Vagina (tissue), 2 donors: ENCODE measurements at places on chromosomes 6 and 20. TPM values are rescaled to one million over a fixed set of nuclear protein-coding genes. Genes with fewer than 3 reads are reported as not detected.

The C20orf144 gene
- not detected for total RNA-seq

GRCh38 chr6:35587167-35587566 is 74.5 kb upstream of the TULP1 start:
- no peak for DNase-seq

- DNase-seq = no peak
These were observed 160.9 kb downstream of the DTNBP1 start for GRCh38 chr6:15501826-15502445.

GRCh38 chr6:159754959-159755914 is 6.6 kb upstream of the ACAT2 start:
- DNase-seq = no peak
